CD4-positive, alpha-beta T cell treated with Interleukin-4 for 4 hours (primary cell): ENCODE measurements at places on chromosomes 16 and 17.
A peak's percentile ranks its signal among the peaks of the same experiment; 100 is the strongest.

- no peak for DNase-seq
These were observed 4.3 kb upstream of the NUPR1 start for GRCh38 chr16:28543072-28543471.

DNA sequence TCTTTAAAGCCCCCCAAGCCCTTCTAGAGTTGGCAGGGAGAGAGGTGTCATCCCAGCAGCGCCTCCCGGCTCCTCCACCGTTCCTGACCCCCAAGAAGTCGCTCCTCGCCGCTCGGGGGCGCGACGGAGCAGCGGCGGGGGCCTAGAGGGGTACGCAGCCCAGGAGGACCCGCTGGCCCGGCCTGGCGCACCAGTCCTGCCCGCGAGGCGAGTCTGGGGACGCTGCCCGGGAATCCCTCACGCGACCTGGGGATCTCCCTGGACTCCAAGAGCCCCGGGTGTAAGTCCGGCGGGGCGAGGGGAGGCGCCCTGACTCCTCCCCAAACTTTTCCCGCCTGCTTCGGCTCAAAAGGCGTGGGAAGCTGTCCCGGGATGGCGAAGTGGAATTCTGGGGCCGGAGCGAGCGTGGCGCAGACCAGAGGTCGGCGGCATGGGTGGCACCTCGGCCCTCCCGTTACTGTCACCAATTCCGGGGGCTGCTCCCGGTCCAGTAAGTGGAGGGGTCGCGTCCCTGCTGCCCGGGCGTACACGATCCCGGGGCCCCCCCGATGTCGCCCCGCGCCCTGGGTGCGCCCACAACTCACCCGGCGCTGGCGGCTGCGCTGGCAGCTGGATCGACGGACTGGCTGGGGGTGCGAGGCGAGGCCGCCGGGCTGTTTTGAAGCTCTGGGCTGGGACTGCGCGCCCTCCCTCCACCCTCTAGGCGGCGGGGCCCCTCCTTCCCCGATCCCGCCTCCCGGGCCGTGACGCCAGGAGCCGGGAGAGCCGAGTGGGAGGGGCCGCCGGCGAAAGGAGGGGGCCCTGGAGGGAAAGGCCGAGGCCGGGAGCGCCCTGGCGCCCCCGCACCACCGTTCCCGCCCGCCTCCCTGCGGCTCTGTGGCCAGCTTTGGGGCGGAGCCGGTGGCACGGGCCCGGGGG lies at the start of gene EMP2:
Gene EMP2, minus strand, starts transcription at position 634 of the 918 bp plus-strand sequence. CDS start 32,981 bp downstream, outside the sequence.
- DNase-seq = no peak

DNA sequence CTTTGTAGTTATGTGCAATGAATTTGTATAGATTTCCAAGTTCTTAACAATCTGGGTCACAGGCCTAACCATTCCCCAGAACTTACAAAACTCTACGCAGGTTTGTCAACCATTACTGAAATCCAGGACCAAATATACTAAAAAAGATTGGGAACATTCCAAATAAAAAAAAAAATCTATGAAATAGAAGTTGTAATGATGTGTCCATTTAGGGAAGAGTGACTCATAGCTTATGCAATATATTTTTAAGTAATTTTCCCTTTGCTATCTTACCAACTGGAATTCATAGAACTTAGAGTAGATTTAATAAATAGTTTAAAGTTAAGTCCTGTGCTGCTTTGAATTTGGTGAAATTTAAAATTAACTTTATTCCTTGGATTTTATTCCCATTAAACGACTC lies 393.2 kb downstream of the PMP22 start:
- DNase-seq = no peak

- no peak for DNase-seq
These were observed 291.3 kb downstream of the CDH13 start for GRCh38 chr16:82917886-82918595.

GRCh38 chr16:26031286-26031685 lies 339.5 kb downstream of the HS3ST4 start:
- no peak for DNase-seq

- DNase-seq = no peak
These were observed 69.6 kb upstream of the GAS7 start for GRCh38 chr17:10268005-10268404.

- DNase-seq = no peak
These were observed 30.8 kb downstream of the WSCD1 start for GRCh38 chr17:6100891-6101500.

GRCh38 chr16:75304521-75305363 lies 53.3 kb upstream of the BCAR1 start:
- DNase-seq = no peak

GRCh38 chr17:72353502-72353901 lies 232.7 kb downstream of the SOX9 start:
- DNase-seq = no peak

- no peak for DNase-seq
These were observed 226.0 kb upstream of the GSE1 start for GRCh38 chr16:85387171-85387507.

GRCh38 chr17:1324201-1324771 lies 44.8 kb downstream of the TRARG1 start:
- DNase-seq = no peak

GRCh38 chr16:66409156-66409555 lies 17.9 kb upstream of the BEAN1 start:
- no peak for DNase-seq

- no peak for DNase-seq
These were observed 15.6 kb downstream of the SLC7A6 start for GRCh38 chr16:68279726-68280558.

- no peak for DNase-seq
These were observed 46.9 kb upstream of the SIAH1 start for GRCh38 chr16:48432136-48432535.

DNA sequence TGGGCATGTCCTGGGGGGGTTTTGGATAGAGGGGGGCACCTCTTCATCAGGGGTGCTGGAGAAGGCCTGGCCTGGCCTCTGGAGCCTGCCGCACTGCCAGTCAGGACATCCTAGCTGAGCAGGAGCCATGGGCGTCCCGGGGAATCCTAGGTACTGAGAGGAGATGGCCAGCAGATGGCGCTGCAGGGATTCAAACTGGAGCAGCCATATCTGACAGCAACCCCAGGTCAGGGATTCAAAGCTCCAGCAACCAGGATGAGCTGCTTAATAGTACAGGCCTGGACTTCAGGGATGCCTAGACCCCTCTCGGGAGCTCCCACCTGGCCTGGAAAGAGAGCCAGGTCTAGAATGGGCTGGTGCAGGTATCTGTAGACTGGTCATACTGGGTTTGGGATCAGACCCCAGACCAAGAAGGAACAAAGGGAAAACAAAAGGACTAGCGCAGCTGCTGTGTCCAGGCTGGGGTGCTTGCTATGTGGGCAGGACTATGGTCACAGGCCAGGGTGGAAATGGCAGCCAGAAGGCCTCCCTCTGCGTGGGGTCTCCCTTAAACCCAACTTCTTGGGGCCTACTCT lies 306.9 kb upstream of the RBFOX1 start:
- no peak for DNase-seq

- DNase-seq = no peak
These were observed 3.5 kb downstream of the ZBTB4 start for GRCh38 chr17:7475764-7476422.

- no peak for DNase-seq
These were observed 34.9 kb downstream of the NUP93 start for GRCh38 chr16:56764835-56765234.

DNA sequence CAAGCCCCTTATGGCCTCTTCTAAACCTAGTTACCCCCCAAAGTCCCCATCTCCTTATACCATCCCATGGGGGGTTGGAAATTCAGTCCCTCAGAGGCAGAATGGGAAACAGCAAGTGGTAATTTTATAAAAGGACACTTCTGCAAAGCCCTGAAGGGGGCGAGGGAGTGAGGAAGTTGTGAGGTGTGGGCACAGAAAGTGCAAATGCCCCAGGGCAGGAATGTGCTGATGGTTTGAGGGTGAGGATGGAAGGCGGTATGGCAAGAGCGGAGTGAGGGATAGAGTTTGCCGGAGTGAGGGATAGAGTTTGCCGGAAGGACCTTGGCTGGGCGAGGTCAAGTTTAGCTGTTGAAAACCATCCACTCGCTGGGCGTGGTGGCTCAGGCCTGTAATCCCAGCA lies 52.7 kb downstream of the HAPSTR1 start:
- DNase-seq = no peak

DNA sequence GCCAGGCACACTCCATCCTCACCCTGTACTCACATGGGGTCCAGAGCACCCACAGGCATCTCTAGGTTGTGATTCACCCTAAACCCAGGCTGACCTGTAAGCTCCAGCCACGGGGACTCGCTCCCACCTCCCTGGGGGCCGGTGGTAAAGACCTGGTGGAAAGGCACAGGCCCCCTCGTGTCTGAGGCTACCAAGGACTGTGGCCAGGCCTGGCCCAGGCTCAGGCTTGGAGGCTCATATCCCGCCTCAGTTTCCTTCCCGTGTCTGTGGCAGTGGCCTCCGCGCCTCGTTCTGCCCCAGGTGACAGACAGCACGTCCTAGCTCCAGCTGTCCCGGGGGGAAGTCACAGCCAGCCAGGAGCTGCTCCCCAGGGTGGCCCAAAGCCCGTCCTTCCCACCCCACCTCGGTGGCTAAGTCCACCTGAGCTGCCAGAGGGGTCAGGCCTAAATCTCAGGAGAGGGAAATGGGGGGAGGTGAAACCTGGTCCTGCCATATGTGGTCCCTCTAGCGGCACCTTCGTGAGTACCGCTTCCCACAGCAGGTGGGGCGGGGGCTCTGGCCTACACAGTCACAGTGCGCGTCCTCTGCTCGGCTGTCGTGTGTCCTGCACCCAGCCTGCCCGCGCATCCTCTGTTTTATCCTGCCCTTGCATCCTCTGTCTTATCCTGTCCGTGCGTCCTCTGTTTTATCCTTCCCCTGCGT lies 12.6 kb downstream of the CDH15 start:
- DNase-seq = no peak

GRCh38 chr16:76910931-76911330 lies 280.1 kb upstream of the MON1B start:
- no peak for DNase-seq

DNA sequence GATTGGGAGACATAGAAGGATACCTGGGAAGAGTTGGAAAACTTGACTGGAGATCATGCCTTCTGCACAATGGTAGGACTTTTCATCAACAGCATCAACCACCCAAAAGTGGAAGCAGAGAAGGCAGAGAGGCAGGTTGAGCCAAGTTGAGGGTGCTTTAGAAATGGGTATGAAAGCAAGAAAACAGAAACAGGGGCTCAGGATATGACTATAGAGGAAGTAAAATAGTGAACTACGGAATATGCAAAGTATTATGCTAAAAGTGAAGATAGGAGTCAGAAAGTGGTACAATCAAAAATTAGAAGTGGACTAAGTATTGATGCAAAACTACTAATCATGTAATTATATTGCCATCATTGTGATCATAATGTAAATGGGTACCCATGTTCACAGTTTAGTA lies 16.1 kb upstream of the ARHGAP44 start:
- no peak for DNase-seq

DNA sequence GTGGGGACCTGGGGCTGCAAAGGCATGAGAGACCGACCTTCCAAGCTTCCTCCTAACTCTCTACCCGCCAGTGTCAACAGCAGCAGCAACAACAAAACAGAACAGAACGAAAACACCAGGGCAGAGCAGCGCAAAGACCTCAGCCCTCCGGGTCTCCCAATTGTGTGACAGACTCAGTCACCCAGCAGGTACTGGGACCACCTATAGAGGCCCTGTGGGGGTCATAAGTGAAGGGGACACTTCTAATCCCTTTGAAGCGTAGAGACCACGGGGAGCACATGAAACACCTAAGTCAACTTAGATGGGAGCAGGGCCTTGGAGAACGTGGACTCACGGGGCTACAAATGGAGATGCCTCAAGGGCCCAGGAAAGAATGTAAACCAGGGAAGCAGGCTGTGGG lies 12.6 kb upstream of the CCDC182 start:
- no peak for DNase-seq

GRCh38 chr16:19689342-19689741 lies 28.7 kb downstream of the KNOP1 start:
- no peak for DNase-seq

- no peak for DNase-seq
These were observed 19.6 kb downstream of the BEAN1 start for GRCh38 chr16:66446737-66447136.

GRCh38 chr17:50630524-50631194 lies 4.0 kb upstream of the ABCC3 start:
- peak; percentile 37 for DNase-seq

GRCh38 chr16:57306676-57307341 lies 22.3 kb upstream of the PLLP start:
- no peak for DNase-seq

- no peak for DNase-seq
These were observed 26.9 kb downstream of the GPRC5B start for GRCh38 chr16:19857593-19858339.

DNA sequence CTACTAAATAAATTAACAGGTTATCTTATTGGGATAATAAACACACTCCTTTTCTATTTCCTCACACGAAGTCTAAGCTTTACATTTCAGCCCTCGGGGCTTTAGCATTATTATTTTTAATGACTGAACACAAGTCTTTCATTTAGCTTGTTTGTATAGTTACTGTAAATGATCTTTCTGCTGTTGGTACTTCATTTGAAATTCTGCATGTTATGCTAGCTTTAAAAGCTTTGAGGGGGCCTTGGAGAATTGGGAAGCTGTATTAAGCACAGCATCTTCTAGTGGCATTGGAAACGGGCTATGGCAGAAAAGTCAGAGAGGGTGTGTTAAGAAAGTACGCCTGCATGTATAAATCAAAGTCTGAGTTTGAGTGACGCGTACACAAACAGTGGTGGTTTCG lies 243.7 kb downstream of the FTO start:
- DNase-seq = no peak

- DNase-seq = no peak
These were observed 797 bp upstream of the RAB11FIP3 start for GRCh38 chr16:424623-425081.

- DNase-seq = peak; percentile 20
These were observed 565 bp downstream of the WDR45B start for GRCh38 chr17:82647593-82648164.

DNA sequence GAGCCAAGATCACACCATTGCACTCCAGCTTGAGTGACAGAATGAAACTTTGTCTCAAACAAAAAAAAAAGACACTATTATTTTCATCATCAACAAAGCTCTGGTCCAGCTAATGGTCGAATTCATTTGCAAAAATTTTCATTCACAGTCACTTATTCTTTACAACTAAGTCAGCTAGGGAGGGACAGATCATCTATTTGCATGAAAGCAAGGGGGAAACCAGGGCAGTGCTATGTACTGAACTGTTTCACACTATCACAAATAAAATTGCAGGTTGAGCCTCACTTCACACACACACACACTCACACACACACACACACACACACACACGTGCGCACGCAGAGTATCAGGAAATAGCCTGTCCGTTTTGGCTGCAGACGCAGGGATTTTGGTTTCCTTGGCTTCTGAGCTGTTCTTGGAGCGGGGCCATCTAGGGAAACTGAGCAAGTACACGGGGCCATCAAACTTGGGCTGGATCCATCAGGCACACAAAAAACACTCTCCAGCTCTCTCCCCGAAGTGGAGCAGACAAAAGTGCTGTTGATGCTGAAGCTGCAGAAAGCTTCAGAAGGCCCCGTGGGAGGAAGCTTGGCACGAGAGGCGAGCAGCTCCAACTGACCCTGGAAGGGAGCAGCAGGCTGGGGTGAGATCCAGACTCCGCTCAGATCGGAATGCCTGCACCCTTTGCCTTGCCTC lies 44.3 kb upstream of the HELZ start:
- DNase-seq = no peak
